Activated naive CD4-positive, alpha-beta T cell (primary cell): ENCODE measurements at places on chromosomes 4 and X.

DNA sequence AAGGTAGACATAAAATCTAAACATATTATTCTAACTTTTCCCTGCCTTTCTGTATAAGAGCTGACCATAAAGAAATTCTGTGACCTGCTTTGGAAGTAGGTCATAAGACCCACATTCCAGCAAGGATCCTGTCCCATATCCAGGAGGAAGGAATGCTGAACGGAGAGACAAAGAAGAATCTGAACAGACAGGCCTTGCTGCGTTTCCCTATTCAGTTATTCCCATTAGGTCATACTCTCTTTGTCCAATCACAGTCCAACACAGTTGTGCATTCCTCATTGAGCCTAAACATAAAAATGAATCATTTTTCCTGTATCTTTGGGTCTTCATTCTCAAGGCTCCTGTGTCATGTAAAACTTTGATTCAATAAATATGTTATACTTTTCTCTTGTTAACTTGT is 287.6 kb upstream of the TAPT1 start:
- DNase-seq = no peak

DNA sequence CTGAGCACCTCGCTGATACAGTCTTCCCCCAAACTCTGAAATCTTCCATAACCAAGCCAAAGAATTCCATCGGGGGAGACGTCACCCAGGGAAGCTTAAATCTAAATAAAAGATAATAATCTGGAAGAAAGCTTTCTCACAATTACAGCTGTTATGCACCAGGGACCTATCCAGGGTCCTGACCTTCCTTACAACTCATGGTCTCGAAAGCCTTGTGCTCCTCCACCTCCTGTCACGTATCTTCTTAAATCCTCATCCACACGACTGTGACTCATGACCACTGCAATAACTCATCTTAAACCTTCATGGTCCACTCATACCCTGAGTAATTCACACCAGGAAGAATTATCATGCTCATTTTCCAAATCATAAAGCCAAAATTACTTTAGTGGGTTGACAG is 166.8 kb upstream of the FRG1 start:
- DNase-seq = no peak

- DNase-seq = no peak
These were observed 58.0 kb upstream of the CHRDL1 start for GRCh38 chrX:110853610-110854009.

- no peak for DNase-seq
These were observed 196.7 kb downstream of the ZNF330 start for GRCh38 chr4:141417387-141417786.
